Breast epithelium (tissue), 4 donors: ENCODE measurements at places on chromosomes 5 and 9. TPM values are rescaled to one million over a fixed set of nuclear protein-coding genes. Genes with fewer than 3 reads are reported as not detected.

Gene NOXA1
- 4.6 TPM for total RNA-seq

Gene PLEKHG4B
- 4.3 TPM for total RNA-seq

GRCh38 chr9:100884518-100884917 is 144.0 kb upstream of the PLPPR1 start:
- H3K4me1 ChIP-seq, result no peaks in the 10 kb centered on the region
- no peaks in the 10 kb centered on the region for H3K27me3 ChIP-seq
- no peak overlapping the region for H3K27ac ChIP-seq

DNA sequence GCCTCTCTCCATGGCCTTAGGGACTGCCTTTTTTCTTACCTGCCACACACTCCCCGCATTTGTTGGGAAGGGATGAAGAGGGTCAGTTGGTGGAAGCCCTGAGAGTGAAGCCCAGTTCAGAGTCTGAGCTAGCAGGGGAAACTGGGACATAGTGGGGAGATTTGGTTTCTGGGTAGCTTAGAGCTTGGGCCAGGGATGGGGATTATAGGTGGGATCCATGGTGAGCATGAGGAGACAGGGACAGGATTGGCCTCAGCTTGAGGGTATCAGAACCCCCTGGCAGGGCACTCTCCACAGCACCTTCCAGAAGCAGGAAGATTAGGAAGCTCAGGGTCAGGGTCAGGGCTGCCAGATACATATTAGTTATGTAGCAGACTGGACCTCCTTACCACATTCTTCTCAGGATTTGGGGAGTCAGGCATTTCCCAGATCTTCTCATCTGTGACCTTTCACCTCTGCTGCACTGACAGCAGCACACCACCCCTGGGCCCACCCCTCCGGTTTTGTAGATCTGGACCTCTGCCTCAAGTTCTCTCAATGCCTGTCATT is 17.9 kb downstream of the OR13J1 start:
- H3K4me3 ChIP-seq, result no peak overlapping the region
- no peaks in the 10 kb centered on the region for H3K36me3 ChIP-seq
- DNase-seq, result peak; percentile 5
- H3K4me1 ChIP-seq, result no peaks in the 10 kb centered on the region
- H3K27ac ChIP-seq, result no peak overlapping the region
